ENCODE measurements at places on chromosomes 6 and 20.
A peak's percentile ranks its signal among the peaks of the same experiment; 100 is the strongest.

GRCh38 chr6:2986722-2987221 is 12.9 kb upstream of the NQO2 start:
- peak; percentile 91 for DNase-seq

- no peak for DNase-seq
Measured at GRCh38 chr20:31670371-31671228, 32.9 kb downstream of the COX4I2 start.

- DNase-seq = no peak
Measured at GRCh38 chr6:71523548-71523947, 234.9 kb downstream of the OGFRL1 start.

DNA sequence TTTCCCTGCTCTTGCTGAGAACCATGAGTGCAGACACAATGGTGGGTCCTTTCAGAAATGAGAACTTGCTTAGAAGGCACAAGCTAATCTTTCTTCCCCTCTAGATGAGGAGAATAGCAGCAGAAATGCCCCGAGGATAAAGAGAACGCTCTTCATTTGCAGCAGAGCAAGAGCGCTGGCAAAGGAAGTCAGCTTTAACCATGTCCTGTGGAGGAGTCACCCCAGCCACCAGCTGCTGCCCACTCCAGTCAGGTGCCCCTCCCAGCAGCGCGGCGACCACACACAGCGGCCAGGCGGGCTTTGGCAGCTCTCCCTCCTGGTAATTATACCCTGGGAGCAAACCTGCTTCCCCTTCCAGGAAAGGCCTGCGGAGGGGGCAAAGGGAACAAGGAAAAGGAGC is 42.4 kb upstream of the EMILIN3 start:
- DNase-seq = no peak

- no peak for DNase-seq
Measured at GRCh38 chr6:35197196-35197595, 16.6 kb upstream of the SCUBE3 start.

- peak; percentile 78 for DNase-seq
Measured at GRCh38 chr20:52312132-52312729, 120.7 kb upstream of the ZFP64 start.

GRCh38 chr6:99091985-99092384 is 144.2 kb upstream of the FBXL4 start:
- DNase-seq = no peak

DNA sequence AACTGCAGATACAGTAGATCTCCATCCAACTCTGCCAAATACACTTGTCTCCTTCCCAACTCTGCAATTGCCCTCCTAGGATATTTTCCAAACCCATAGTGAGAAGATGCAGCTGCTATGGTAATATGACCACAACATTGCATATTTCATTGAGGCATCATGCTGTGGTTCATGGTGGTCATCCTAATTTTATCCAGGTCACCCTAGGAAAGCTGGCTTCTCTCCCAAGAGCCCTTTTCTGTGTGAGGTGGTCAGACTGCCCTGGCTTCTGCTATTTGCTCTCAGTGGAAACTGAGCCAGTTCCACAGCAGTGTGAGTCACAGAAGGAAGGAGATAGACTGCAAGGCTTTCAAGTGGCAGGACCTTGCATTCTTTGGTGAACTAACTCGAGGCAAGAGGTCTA is 5.5 kb downstream of the OGFRL1 start:
- DNase-seq = peak; percentile 90

DNA sequence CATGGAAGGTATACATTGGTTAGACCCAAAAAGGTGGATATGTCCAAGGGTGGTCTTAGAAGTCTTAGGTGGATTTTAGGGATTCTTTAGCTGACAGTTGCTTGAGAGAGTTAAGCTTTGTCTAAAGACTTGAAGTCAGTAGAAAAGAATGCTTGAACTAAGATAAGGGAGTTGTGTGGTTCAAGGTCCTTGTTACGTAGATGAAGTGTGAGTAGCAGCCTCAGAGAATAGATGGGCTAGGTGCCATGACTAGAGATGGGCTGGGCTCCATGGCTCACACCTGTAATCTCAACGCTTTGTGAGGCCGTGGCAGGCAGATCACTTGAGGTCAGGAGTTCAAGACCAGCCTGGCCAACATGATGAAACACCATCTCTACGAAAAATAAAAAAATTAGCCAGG is 1.7 kb downstream of the SHLD1 start:
- peak; percentile 41 for DNase-seq

GRCh38 chr6:92469186-92469828 is 950.1 kb downstream of the EPHA7 start:
- no peak for DNase-seq

GRCh38 chr6:87473419-87473903 is 687 bp downstream of the SLC35A1 start:
- DNase-seq = peak; percentile 61

GRCh38 chr20:53606364-53606985 is 12.8 kb upstream of the ZNF217 start:
- DNase-seq = peak; percentile 76

GRCh38 chr6:74932232-74932888 is 273.5 kb downstream of the COL12A1 start:
- no peak for DNase-seq

- DNase-seq = peak; percentile 33
Measured at GRCh38 chr20:58981628-58982364, 740 bp downstream of the NELFCD start.

DNA sequence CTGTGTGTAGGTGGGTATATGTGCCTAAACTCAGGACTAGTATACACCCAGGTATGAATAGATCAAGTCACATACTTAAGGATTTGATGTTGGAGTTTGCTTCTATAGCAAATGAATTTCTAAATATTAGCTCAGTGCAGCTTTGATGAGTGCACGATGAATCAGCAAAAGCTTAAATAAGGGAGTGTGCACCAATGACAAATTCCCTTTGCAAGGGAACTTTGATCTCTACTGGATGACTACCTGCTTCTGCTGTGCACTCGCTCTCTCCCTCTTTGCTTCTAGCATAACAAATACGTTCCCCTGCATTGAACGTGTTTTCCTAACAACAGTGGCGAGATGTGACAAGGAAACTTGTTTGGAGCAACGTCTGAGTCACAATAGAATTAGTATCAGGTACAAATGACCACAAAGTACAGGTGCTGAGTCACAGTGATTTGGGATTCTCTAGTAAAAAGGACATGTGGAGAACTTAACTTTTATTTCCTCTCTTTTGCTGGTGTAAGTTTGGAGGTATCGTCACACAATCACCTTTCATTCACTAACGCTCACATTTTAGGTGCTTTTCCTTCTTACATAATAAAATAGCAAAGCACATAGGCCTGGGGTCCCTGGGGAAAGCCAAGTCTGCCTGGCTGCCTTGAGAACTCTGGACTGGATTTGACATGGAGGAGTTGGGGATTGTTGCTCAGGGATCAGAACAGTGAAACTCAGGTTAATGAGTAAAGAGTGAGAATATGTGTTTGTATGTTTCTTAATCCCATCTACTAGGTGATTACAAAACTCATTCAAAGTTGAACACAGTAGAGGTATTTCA is 49.7 kb downstream of the KLHL31 start:
- DNase-seq = peak; percentile 87

- DNase-seq = no peak
Measured at GRCh38 chr6:85128781-85129180, 321.1 kb upstream of the NT5E start.
